Activated CD4-positive, alpha-beta T cell treated with anti-CD3 and anti-CD28 coated beads for 36 hours (primary cell): ENCODE measurements at places on chromosomes 3 and 15. TPM values are rescaled to one million over a fixed set of nuclear protein-coding genes. Genes with fewer than 3 reads are reported as not detected.

The POPDC2 gene
- 1.4 TPM for total RNA-seq

DNA sequence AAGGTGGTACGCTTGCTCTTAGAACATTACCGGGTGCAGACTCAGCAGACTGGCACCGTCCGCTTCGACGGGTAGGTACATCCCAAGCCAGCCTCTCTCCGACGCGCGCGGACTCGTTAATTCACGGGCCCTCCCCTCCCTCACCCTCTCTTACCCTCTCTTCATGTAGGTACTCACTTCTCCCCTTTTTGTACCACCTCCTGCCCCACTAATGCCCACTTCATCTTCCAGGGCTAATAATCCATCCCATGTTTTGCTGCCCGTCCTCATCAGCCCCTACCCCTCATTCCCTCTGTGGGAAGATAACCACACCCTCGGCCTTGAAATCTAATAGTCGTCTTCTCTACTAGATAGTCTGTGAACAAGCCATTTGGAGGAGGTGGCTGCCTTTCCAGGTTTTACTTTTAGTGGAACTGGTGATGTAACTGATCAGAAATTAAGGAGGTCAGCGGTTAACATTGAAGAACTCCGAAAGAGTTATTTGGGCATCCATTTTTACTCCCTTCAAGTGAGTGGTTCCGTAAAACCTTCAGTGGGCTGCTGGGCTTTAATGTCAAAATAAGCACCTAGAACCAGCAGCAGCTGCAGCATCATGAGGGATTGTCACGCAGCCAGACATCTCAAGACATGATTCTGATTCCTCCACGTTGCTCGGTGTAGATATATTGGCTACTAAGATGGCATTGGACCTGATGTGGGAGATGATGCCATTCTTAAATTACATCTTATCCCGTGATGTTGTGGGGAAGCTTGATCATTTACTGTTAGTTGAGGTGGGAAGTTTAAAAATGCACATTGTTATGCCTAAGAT lies 1.3 kb downstream of the FEM1B start:
- H3K4me1 ChIP-seq = peaks cover 41% of the 10 kb centered on the region
- H3K27ac ChIP-seq = peak overlapping the region; percentile 92
- peaks cover 25% of the 10 kb centered on the region for H3K36me3 ChIP-seq

The DPH6 gene
- total RNA-seq = 8.1 TPM

The SLC2A2 gene
- total RNA-seq = not detected
